ENCODE measurements at places on chromosomes 11 and 22.

DNA sequence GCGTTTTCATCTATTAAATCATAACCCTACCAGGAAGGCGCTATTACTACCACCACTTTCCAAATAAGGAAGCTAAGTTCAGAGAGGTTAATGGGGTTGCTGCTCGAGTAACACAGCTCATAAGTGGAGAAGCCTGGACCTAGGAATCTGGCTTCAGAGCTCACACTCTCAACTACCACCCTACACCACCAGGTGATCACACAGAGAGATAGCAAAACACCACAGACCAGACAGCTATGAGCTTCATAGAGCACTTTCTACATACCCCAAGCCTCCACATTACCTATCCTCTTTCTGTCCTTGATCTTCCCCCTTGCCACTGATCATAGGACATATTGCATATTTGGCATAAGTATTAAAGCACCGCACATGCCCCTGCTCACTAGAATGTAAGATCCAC lies 65.4 kb downstream of the TIMP3 start:
- no peak for DNase-seq

- DNase-seq = no peak
These were observed 14.3 kb downstream of the OR52H1 start for GRCh38 chr11:5534046-5534445.

DNA sequence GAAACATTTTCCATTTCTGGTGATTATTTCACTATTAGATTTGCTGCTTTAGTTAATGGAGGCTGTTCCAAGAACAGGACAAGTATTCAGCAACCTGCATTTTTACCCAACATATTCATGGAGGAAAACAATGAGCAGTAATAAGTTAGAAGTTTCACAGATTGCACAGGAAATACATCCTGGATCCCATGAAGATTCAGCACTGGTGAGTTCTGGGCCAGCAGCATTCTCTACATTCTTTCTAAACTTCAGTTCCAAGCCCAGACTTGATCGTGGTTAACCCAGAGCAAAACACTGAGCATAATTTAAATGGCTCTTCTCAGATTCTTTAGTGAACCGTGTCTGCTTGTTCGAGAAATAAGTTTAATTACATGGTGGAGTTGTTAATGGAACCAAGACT lies 3.8 kb downstream of the FJX1 start:
- DNase-seq = no peak

GRCh38 chr11:23403210-23404185 lies 543.2 kb upstream of the CCDC179 start:
- no peak for DNase-seq

- no peak for DNase-seq
These were observed 281.9 kb downstream of the CADM1 start for GRCh38 chr11:115222218-115222862.

DNA sequence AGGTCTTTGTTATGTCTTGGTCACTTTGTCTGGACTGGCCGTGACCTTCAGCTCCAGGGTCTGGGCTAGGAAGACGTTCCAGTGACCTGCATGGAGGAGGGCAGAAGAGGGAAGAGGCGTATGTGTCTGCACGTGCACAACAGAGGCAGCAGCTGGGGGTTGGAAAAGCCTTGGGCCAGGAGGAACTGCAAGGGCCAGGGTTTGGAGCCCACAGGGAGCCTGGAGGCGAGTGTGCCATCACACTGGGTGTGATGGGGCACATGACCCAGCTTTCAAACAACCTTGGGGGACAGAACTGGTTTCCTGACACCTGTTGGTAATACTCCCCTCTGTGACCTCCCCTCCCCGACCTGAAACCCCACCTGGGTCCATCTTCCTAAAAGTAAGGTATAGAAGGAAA lies 34.7 kb downstream of the CHRDL2 start:
- DNase-seq = no peak

DNA sequence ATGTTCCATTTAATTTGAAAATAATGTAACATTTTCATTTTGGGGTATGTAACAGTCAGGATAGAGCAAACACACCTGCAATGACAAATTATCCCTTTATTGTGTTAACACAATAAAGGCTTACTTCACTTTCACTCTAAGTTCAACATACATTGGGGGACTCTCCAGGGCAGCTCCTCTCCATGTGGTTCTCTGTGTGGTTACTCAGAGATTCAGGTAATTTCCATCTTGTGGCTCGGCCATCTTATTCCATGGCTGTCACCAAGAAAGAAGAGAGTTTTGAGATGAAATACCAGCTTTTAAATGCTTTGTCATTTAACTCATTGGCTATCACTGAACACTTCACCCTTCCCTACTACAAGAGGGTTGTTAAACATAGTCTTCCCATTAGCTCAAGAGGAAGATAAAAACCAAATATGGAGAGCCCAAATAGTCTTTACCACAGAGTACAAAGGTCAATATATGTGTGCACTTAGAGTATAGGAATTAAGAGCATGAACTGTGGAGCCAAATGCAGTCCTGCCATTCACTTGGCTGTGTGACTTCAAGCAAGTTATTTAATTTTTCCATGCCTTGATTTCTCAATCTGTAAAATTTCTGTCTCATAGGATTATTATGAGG lies 10.6 kb upstream of the TPH1 start:
- no peak for DNase-seq

- DNase-seq = no peak
These were observed 430.6 kb downstream of the MIAT start for GRCh38 chr22:27088026-27088425.

DNA sequence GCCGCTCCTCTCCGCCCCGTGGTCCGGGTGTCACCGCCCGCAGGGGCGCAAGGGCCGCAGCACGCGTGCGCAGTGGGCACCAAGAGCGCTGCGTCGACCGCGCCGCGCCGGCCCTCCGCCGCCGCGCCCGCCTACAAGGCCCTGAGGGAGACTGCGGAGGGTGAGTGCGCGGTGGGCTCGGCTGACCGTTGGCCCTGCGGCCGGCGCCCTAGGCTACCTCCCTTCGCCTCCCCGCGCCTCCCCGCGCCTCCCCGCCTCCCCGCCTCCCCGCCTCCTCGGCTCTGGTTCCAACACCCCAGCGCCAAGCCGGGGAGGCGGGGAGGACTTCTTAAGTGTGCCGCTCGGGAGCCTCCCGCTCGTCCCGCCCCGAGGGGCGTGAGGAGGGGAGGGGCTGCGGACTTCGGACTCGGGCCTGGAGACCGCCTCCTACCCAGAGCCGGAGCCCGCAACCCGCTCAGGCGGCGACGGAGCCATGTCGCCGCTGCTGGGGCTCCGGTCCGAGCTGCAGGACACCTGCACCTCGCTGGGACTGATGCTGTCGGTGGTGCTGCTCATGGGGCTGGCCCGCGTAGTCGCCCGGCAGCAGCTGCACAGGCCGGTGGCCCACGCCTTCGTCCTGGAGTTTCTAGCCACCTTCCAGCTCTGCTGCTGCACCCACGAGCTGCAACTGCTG lies at the start of gene AQP11:
Gene AQP11 (plus strand): TSS at position 433 of the 673 bp plus-strand sequence. CDS start 40 bp downstream, at position 473.
- DNase-seq = peak; percentile 69

GRCh38 chr22:35597692-35598395 lies 19.3 kb downstream of the MB start:
- no peak for DNase-seq

GRCh38 chr22:46446799-46447198 lies 90.6 kb downstream of the CELSR1 start:
- DNase-seq = no peak

GRCh38 chr11:67269401-67270255 lies 3.4 kb downstream of the GRK2 start:
- no peak for DNase-seq

DNA sequence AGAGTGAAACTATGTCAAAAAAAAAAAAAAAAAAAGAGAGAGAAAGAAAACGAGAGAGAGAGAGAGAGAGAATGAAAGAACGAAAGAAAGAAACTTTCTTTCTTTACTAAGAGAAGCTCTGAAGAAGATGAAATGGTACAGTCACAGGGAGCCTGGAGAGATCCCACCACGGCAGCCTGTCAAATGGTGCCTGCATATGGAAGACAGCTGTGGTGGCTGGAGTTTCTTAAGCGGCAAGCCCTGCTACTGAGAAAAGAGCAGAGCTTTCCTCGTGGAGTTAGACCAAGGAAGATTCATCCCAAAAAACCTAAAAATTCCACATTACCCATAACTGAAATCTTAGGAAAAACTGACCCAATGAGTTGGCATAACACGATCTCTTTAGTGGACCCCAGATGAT lies 66.7 kb downstream of the MICAL3 start:
- no peak for DNase-seq

DNA sequence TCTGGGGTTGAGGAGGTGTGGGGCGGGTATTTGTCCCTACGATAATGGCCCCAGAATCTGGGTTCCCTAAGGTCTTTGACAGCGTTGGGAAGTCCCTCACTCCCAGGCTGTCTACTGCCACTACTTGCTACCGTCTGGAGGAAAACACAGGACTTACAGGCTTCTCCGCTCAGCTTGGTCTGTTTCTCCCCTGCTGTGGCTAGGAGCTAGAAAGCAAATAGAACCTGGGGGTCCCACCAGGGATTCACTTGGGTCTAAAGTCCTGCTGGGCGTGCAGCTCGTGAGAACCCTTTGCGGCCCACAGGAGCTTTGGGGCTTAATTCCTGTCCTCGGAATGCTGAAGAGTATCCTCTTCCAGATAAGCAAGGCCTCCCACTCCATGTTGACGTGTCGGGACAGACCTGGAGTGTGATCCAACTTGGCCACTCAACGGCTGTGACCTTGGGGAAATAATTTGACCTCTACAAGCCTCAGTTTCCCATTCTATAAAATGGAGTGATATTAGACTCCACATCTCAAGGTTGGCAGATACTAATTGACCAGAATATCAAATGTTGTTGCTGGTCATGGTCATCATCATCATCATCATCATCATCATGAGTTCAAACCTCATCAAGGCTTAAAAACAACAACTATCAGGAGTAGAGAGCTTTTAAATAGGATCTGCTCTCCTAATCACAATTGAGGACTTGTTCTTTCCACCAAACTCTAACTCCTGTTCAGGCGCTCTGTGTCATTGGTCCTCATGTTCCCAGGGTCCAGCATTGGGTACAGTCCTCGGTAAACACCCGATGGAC lies 1.7 kb upstream of the MYBPC3 start:
- DNase-seq = no peak

GRCh38 chr11:58788355-58789023 lies 56.0 kb downstream of the GLYATL2 start:
- peak; percentile 5 for DNase-seq

- no peak for DNase-seq
These were observed 297.9 kb upstream of the C11orf87 start for GRCh38 chr11:109123816-109124787.

DNA sequence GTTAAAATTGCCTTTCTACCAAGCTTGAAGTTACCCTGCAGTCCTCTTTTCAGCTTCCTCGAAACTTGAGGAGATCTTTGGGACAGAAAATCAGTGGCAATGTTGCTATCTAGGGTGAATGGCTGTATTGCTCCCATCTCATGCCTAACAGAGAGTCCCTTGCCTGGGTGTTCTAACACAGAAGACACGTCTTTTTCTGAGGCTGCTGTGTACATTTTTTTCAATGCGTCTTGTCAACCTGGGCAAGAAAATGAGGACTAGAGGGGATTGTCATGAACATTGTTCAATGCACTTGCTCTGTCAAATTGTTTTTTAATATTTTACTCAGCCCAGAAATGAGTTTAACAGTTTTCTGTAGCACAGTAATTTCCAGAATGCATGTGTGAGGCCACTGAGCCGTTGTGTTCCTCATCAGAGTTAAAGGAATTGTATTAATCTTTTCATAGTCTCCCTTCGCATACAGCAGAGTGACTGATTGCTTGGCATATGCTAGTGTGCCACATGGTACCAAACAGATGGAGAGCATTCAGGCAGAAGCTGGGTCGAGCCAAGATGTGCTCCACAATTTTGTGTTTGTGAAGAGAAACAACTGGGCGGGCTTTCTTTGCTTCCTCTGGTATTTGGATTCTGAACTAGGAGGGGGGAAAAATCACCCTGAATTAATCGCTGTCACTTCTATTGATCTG lies 86.0 kb downstream of the CASP12 start:
- peak; percentile 17 for DNase-seq

- DNase-seq = no peak
These were observed 8.4 kb downstream of the MRGPRF start for GRCh38 chr11:69004411-69005182.

GRCh38 chr11:134610116-134610910 lies 198.3 kb upstream of the B3GAT1 start:
- no peak for DNase-seq

GRCh38 chr11:1078191-1078601 lies 3.5 kb downstream of the MUC2 start:
- no peak for DNase-seq

DNA sequence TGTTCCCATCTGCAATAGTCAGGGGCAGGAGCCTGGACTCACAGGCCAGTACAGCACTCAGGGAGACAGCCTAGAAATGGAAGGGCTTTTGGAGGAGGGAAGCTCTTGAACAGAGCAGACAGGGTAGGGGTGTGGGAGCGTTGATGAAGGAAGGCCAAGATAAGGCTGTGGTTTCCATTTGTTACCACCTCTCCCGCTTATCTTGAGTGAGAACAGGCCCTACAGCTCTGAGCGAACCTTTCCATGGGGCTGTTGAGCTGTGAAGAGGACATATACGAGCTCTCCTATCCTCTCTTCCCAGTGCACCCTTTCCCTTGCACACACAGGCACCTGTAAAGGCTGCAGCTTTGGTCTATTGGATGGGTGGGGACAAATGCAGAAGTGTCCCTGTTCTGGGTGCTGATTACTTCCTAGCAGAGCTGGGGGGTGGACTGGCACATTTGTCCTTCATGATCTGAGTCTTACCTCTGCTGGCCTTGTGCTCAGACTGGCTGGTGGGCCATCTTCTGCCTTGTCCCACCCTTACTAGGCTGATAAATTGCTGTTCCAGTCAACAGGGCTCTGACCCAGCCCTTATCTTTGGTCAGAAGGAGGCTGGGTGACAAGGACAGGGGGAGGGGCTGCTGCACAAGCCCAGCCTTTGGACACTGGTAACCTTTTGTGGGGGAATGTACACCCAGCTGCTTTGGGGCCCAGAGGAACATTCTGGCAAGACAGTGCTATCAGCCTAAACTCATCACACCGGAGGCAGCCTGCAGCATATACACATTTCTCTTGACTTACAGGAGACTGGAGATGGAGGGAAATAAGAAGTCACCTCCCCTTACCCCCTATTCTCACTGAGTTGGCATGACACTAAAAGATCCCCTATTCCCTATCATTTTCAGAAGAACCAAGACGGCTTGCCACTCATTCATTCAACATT lies 80.1 kb upstream of the NNMT start:
- no peak for DNase-seq

DNA sequence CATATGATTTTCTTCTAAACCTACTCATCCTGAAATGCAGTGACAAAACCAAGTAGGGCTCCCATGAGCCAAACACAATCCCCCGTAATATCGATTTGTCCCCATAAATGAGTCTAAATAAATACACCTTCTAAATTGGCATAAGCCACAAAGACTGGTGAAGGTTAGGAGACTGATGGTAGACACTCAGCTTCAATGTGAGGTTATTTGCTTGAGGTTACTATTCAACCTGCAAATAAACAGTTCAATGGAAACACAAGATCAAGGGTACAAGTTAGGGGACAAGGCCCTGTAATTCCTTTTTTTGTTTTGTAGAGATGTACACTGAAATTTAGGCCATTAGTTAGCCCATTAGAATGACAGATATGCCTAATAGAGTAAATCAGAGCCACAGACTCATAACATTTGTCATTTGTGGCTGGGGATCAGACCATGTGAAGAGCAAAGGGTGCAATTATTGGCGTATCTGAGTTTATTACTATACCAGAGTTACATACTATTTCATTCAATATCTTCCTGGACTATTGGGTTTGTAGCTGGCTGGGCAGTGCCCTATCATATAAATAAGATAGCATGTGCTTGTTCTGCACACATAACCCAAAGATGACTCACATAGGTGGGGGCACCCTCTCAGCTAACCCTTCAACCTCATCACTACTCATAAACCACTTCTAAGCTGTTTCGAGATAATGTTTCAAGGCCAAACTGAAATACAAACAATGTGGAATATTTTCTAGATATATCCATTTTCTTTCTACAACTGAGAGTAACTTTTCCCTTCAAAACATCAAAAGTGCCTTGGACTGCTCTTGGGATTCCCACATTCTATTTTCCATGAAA lies 695.3 kb downstream of the KCNA4 start:
- no peak for DNase-seq

Data from C1 segment of cervical spinal cord (tissue), 14 donors.